ENCODE measurements at places on chromosomes 4 and X.
A peak's percentile ranks its signal among the peaks of the same experiment; 100 is the strongest.

GRCh38 chrX:153620576-153620975, 21.6 kb upstream of the CCNQ start:
- DNase-seq, result no peak

DNA sequence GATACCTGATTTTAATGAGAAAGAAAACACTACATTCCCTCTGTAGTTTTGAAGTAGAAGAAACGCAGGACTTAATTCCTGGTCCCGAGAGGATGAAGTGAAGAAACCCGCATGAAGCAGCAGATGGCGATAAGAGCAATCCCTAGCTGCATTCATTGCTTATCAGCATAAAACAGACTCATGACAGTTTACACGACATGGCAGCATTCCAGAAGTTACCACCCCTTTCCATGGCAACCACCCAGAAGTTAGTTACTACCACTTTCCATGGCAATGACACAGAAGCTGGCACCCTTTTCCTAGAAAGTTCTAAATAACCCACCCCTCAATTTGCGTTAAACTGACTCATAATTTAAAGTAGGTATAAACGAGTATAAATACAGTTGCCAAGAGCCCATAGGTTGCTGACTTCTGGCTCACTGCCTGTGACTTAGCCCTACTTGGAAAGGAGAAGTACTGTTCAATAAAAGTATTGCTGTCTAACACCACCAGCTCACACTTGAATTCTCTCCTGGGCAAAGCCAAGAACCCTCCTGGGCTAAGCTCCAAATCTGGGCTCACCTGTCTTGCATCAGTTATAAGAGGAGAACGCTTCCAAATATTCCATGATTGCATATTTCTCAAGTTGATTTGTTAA, 5.5 kb upstream of the XAGE2 start:
- DNase-seq, result no peak

DNA sequence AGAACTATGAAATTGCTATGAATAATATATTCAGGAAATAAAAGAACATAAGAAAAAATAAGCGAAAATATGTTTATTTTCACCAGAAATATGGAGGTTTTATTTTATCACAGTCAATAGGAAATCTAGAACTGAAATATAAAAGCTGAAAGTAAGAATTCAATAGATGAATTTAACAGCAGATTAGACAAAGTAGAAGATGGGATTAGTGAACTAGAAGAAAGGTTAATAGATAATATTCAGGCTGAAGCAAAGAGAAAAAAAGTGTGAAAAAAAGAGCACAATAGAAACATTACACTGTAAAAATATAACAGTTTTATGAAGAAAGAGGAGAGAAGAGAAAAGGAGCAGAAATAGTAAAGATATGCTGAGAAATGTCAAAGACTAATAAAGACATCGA, 1152.1 kb downstream of the FAT4 start:
- DNase-seq, result no peak

DNA sequence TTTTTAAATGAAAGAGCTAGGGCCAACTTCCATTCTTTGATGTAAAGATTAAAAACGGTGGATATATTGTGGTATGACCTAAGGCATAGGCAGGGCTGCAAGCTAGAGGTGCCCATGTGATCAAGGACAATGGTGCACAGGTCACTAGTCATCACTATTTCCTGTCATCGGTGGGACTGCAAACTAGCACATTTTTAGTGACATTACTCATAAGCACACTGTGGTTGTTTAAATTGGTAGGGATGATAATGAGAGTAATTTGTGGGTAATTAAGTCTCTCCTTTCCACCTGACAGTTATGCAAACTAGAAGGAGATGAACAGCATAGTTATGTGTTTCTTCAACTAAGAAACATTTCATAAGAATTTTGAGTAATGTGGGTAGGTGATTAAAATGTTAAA, 85.4 kb downstream of the GPRIN3 start:
- DNase-seq, result no peak

GRCh38 chrX:154515090-154515965, 704 bp downstream of the FAM3A start:
- peak; percentile 7 for DNase-seq
